ENCODE measurements at places on chromosomes 4 and X.

DNA sequence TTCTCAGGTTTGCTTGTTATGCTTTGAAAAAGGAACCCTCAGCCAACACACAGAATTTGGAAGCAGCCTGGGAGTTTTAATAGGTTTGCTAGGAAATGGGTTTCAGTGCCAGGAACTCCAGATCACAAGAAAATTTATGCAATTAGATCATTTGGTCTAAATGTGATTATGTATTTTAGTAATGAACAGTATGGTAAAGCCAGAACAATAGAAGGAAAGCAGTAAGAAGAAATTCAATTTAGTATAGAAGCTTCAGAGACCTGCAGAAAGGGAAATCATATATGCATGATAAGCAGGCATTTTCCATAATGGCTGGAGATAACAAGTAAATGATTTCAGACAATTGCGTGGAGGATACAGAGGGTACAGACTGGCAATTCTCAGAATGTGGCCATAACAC is 184.7 kb downstream of the KCNIP4 start:
- DNase-seq, result no peak

- no peak for DNase-seq
These were observed 283.0 kb upstream of the GPC4 start for GRCh38 chrX:133698298-133698697.

GRCh38 chr4:24094726-24095125 is 204.9 kb upstream of the PPARGC1A start:
- DNase-seq, result no peak

DNA sequence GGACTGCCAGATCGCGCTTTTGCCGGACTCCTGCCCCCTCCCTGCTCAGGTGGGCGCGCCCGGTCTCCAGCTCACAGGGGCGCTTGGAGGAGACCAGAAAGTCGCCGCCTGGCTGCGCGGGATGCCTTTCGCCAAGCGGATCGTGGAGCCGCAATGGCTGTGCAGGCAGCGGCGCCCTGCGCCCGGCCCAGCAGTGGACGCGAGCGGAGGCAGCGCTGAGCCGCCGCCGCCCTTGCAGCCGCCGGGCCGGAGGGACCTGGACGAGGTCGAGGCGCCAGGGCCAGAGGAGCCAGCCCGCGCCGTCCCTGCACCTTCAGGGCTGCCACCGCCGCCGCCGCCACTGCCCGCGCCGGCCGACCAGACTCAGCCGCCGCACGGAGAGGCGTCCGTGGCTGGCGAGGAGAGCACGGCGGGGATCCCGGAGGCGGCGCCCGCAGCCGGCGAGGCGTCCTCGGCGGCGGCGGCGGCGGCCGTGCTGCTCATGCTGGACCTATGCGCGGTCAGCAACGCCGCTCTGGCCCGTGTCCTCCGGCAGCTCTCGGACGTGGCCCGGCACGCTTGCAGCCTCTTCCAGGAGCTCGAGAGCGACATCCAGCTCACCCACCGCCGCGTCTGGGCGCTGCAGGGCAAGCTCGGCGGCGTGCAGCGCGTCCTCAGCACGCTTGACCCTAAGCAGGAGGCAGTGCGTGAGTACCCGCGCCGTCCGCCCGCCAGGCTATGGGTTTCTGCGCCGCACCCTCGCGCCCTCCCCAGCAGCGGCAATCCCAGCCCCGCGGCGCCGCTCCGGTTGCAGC is 834 bp downstream of the NHS start:
- no peak for DNase-seq
